Fibroblast of pulmonary artery (primary cell): ENCODE measurements at places on chromosomes 4 and X.

GRCh38 chr4:117093571-117093970 lies 8.2 kb upstream of the TRAM1L1 start:
- peak; percentile 11 for DNase-seq

DNA sequence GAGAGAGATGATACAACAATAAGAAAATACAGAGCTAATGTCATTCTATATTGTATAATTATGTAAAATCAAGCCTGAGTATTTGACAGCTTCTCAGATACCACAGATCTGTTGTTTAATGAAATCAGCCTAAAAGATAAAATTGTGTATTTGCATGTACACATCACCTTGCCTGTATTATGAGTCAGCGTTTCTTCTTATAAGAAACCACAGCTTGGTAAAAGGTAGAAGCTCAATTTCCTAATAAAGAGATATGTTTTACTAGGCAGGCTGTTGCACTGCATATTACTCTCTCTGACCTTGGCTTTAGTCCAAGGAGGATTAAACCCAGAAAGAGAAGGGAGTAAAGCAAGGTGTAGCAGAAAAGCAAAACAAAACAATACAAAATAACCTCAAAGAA lies 121.3 kb downstream of the PPARGC1A start:
- no peak for DNase-seq

- DNase-seq = no peak
These were observed 8.6 kb upstream of the FGF5 start for GRCh38 chr4:80257851-80258250.

DNA sequence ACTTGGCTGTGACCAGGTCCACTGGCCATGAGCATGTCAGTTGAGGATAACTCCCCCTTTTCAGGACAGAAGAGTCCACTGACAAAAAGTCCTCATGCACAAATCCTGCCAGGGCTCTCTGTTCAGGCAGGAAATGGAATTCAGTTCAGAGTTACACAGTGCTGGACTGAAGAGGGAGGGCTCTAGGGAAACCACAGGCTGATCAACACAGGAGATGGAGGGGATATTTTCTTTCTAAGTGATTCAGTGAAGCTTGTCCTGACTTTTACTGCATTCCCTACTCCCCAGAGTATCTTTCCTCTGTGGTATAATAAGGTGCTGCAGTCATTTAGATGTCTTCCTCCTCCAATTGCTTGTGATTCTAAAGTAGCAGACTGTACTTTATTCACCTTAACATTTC lies 335.5 kb upstream of the IGFBP7 start:
- DNase-seq = no peak

- DNase-seq = no peak
These were observed 12.3 kb downstream of the PNMA6E start for GRCh38 chrX:153388722-153389459.

GRCh38 chr4:76215077-76215476 lies 1.5 kb upstream of the SCARB2 start:
- no peak for DNase-seq

GRCh38 chr4:163243297-163243981 lies 76.7 kb upstream of the NAF1 start:
- no peak for DNase-seq

GRCh38 chrX:16826207-16826606 lies 39.9 kb downstream of the TXLNG start:
- peak; percentile 68 for DNase-seq

- no peak for DNase-seq
These were observed 11.5 kb downstream of the CPLX1 start for GRCh38 chr4:814312-814850.

GRCh38 chr4:51825341-51825740 lies 17.6 kb upstream of the DCUN1D4 start:
- DNase-seq = no peak

GRCh38 chrX:12441381-12442128 lies 303.3 kb downstream of the FRMPD4 start:
- peak; percentile 85 for DNase-seq

GRCh38 chr4:98574816-98575215 lies 83.6 kb downstream of the TSPAN5 start:
- no peak for DNase-seq

DNA sequence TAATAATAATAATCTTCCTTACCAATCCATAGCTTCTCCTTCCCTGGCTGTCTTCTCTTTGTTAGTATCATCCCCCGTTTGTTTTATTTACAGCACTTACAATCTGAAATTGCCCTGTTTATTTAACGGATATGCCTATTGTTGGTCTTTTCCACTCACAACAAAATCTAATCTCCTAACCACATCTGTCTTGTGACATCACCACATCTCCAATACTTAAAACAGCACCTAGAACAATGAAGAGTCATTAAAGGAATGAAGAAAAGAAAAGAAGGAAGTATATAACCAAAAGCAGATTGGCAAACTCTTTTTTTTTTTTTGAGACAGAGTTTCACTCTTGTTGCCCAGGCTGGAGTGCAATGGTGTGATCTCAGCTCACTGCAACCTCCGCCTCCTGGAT lies 38.7 kb upstream of the JADE1 start:
- peak; percentile 27 for DNase-seq

- peak; percentile 88 for DNase-seq
These were observed 7.4 kb downstream of the HNRNPH2 start for GRCh38 chrX:101415180-101416145.

DNA sequence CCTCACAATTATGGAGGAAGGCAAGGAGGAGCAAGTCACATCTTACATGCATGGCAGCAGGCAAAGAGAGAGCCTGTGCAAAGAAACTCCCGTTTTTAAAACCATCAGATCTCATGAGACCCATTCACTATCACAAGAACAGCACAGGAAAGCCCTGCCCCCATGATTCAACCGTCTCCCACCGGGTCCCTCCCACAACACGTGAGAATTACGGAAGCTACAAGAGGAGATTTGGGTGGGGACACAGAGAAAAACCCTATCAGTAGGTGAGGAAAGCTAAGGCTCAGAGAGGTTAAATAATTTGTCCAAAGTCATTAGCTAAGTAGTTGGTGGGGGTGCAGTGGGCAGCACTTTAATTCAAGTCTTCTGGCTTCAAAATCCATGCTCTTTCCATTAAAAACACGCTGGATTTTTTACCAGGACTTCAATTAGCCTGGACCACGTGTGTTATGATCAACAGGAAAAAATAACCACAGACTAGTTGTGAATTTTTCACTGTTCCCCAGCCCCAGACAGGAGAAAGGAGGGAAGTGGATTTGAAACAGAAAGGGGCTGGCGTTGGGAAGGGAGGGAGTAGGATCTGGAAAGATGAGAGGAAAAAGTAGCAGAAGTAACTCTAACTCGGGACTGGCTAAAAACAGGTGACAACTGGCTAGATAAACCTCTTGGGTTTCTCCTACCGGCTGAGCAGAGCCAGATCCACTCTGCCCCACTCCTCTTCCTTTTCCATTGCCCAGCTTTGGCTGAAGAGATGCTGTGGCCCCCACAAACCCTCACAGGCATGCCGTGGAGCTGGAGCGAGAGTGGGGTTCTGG lies 986 bp downstream of the MTMR8 start:
- no peak for DNase-seq

GRCh38 chrX:64204252-64204651 lies 1.3 kb downstream of the AMER1 start:
- DNase-seq = no peak

DNA sequence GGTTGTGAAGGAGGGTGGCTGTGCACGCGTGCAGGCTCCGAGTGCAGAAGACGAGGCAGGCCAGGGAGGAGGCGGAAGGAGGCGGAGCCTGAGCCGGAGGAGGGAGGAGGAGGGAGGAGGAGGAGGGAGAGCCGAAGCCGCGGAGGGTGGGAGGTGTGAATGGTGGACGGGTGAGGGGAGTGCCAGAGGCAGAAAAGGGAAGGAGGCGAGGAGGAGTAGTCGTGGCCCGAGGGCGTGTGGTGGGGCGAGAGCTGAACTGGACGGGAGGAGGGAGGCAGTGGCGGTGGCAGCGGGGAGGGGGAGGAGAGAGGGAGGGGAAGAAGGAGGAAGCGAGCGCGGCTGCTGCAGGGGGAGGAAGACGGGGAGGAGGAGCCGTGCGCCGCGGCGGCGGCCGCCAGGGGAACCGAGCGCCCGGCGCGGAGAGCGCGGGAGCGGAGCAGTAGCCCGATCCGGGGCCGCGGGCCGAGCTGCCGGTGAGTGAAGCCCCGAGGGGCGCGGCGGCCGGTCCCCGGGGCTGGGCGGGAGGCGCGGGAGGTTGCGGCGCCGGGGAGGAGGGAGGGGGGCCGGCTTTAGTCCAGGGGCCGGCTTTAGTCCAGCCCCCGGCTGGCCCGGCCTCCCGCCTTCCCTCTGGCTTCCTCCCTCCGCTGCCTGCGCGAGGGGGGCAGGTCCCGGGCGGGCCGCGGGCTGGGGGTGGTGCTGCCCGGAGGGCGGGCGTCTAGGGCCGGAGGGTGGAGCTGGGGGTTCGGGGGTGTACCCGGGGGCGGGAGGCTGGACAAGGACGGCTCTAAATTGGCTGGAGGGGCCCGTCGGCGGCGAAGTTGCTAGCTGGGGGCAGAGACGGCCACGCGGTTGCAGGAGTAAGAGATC lies at the start of gene TMEM164:
Gene TMEM164, plus strand, starts transcription at position 815 of the 867 bp plus-strand sequence. CDS start 661 bp downstream, outside the sequence.
- DNase-seq = peak; percentile 84

GRCh38 chr4:1243451-1244080 lies 5.4 kb downstream of the CTBP1 start:
- DNase-seq = no peak

DNA sequence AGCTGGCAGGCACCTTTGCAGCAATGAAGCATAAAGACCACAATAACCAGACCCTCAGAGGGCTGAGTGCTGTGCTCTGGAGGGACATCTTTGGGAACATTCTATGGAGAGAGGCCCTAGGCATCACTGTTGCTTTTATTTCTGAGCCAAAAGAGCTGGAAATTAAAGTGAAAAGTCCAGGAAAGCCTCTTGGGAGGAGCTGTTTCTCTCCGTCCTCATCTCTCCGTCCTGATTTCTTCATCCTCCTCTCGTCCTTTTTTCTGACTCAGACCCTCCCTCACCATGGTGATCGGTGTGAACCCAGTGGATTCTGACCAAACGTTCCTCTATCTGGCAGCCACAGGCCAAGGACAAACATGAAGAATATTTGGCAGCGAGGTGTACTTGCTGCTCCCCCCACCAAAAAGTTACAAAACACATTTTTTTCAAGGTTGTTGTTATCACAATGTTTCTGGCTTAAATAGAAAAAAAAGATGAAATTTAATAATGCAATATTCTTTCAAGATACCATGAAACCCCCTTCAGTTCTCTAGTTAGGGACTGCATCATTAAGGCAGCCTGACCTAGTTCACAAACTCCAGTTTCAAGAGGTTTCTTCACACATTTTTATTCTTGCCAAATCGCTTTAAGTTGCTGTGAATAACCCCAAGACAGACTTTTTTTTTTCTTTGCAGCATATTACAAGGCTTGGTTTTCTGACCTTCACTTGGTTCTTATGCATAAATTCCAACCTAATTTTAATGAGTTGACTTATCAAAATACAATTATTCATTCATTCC lies 80.2 kb downstream of the SCD5 start:
- peak; percentile 71 for DNase-seq

- DNase-seq = no peak
These were observed 28.1 kb downstream of the DDIT4L start for GRCh38 chr4:100162027-100162685.

GRCh38 chrX:4263030-4263803 lies 549.8 kb upstream of the PRKX start:
- no peak for DNase-seq

DNA sequence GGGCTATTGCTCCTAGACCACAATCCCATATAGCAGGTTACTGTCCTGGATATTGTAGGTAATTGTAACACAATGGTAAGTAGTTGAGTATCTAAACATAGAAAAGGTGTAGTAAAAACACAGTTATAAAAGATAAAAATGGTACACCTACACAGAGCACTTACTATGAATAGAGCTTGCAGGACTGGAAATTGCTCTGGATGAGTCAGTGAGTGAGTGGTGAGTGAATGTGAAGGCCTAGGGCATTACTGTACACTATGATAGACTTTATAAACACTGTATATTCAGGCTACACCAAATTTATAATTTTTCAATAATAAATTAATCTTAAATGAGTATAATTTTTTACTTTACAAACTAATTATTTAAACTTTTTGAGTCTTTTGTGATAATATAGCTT lies 425.7 kb downstream of the PABPC4L start:
- peak; percentile 11 for DNase-seq

- DNase-seq = no peak
These were observed 1085.6 kb upstream of the TENM3 start for GRCh38 chr4:181157647-181158046.

DNA sequence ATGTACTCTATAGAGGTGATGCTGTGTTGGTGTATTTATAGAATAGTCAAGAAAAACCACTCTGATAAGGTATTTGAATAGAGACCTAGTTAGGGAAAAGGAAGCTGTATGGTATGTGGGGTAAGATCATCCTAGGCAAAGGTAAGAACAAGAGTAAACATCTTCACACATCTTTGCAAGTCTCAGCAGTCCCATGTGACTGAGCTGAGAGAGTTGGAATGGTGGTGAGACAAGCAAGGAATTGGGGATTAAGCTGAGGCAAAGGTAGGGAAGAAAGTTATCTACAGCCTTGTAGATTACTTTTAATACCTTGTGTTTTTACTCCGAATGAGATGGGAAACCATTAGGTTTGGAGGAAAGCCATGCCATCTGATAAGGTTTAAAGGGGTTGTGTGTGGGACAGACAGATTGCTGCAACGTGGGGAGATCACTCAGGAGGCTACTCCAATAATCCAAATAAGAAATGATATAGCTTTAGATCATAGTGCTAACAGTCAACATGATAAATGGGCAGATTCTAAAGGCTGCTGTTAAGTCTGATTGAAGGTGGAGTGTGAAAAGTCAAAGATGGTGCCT lies 31.7 kb upstream of the MANBA start:
- DNase-seq = no peak

DNA sequence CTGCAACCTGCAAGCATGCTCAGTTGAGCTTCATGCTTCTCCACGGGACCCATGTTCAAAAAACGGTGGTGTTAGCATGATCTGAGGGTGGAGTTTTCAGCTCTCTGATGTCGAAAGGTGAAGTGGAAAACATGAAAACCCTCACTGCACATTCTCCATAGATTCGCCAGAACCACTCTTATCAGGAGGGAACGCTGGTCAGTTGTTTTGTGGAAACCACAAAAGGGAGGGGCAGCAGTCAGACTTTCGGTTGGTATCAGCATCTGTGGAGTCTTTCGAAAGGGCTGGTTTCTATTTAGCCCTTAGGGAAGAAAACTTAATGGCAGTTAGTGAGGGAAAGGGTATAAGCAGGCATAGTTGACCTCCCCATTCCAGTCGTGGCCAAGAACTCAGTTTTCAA lies 12.6 kb downstream of the PPA2 start:
- DNase-seq = peak; percentile 59

- DNase-seq = peak; percentile 73
These were observed 96.5 kb upstream of the PGRMC2 start for GRCh38 chr4:128384091-128384520.

- no peak for DNase-seq
These were observed 19.1 kb upstream of the MAD2L1 start for GRCh38 chr4:120085705-120086104.
